ENCODE measurements at places on chromosomes 5 and 9. TPM values are rescaled to one million over a fixed set of nuclear protein-coding genes. Genes with fewer than 3 reads are reported as not detected.

Gene FOXE1
- total RNA-seq: 0.88 TPM

Gene HAVCR1
- 9.5 TPM for total RNA-seq

Gene NSUN2
- total RNA-seq: 31.4 TPM

Gene ARID3C
- total RNA-seq: 0.27 TPM

Gene CATSPER3
- not detected for total RNA-seq

Gene RNF208
- 2.3 TPM for total RNA-seq

Gene GOLGA1
- 12.9 TPM for total RNA-seq

Gene PCDHB15
- total RNA-seq: 1.8 TPM

Gene CDKN2B
- total RNA-seq: 8.5 TPM

Gene NXNL2
- 0.84 TPM for total RNA-seq

Gene ORM2
- 52.0 TPM for total RNA-seq

Gene CDKN2A
- total RNA-seq: 0.90 TPM

Gene FOXD4L6
- total RNA-seq: not detected

Gene TLR4
- total RNA-seq: 1.7 TPM

GRCh38 chr5:8288897-8289516, 420.1 kb downstream of the MTRR start:
- no peak for DNase-seq

GRCh38 chr5:169945831-169946261, 34.4 kb downstream of the INSYN2B start:
- DNase-seq: peak; percentile 58

DNA sequence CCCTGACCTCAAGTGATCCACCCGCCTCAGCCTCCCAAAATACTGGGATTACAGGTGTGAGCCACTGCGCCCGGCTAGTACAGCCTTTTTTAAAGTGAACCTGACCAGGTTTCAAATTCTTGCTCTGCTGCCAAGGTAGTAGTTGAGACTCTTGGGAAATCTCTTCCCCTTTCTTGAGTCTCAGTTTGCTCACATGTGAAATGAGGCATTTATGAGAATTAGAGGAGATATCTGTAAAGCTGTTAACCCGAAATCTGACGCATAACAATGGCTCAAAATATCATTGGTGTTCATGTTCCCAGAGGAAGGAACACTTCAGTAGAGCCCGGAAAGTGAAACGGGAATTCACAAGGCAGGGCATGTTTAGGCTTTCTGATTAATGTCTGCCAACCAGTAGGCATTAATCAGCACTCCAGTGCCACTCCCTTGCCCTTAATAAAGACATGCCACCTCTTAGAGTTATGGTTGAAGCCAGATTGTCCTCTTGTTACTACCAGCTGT, 1.5 kb downstream of the ARPC5L start:
- DNase-seq: no peak

DNA sequence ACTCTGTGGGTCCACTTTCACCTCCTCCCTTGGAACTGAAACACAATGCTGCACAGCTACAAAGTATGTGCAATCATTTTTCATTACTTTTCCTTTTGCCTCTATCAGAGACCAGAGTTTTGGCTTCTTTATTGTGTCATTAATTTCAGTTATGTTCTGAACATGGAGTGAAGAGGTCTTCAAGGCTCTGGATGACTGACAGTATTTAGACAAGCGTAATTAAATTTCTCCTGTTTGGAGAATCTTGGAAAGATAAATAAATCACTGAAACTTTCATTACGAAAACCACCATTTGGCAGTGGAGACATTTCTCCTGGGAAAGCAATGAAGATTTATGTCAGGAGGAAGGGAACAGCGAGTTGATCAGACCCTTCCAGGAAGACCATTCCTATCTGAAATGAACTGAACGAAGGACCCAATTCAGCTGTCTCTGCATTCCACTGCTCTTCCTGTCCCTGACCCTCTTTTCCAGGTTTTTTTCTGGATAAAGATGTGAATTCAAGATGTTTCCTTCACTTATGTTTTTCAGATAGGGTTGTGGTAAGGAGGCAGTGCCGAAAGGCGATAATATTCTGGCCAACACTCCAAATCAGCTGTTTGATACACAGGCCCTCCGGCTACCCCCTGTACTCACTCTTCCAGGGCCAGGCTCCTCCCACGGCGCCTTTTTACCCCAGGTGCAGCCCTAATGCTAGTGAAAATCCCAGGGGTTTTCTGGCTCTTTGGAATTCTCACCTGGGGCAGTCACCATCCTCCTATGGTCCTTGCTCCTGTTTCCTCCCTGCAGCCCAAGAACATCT, 77.2 kb upstream of the OSMR start:
- no peak for DNase-seq

DNA sequence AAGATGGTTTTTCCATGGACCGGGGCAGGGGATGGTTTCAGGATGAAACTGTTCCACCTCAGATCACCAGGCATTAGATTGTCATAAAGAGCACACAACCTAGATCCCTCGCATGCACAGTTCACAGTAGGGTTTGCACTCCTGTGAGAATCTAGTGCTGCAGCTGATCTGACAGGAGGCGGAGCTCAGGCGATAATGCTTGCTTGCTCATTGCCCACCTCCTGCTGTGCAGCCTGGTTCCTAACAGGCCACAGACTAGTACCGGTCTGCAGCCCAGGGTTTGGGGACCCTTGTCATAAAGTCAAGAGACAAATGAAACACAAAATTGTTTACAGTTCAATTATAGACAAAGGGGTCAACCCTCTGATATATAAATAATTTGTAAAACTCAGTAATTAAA, 101.7 kb downstream of the RANBP17 start:
- DNase-seq: no peak

DNA sequence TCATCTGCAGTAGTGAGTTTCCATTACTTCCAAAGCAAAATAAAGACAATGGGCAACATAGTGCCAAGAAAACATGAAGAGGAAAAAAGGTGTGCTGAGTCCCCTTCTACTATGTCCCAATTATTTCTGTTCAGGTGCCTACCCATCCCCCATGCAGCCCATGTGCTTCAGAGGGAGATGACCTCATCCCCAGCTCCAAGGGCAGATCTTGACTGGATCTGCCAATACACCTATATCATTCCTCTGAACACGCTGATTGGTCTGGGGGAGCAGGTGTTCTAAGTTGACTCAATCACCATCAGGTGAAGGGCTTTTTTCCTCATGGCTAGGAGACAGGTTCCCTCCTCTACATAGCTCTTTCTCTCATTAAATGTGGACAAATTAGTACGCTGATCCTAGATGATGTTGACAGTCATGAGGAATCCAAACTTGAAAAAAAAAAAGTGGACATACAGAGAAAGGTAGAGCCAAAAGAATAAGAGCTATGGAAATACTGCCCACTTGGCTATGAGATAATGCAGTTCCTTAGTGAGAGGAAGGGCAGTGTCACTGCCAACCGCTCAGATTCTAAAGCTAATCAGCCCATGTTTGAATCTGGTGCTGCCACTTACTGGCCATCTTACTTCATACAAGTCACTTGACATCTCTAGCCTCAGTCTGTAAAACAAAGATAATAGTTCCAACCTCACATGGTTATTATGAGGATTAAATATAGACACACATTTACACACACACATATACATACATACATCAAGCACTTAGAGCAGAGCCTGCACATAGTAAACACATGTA, 23.1 kb downstream of the PRELID2 start:
- DNase-seq: peak; percentile 41

DNA sequence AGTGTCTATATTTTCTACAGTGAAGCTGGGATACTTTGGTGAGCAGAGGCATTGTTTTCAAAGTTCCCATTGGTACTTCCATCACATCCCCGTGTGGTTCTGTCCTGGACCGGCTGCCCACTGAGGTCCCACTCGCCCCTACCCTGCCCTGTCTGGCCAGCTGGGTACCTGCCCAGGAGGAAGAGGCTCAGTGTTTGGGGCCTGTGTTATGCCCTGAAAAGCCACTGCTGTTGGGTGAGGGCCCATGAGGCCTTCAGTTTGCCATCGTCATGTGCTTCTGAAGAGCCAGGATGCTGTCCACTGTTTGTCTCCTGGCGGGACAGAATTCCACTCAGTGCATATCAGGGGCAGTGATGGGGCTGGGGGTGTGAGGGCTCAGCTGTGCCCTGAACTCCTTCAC, 2.6 kb upstream of the CEP72 start:
- DNase-seq: no peak

GRCh38 chr9:121153642-121154041, 48.0 kb downstream of the RAB14 start:
- no peak for DNase-seq

- no peak for DNase-seq
Measured at GRCh38 chr5:150341331-150341730, 16.2 kb upstream of the TCOF1 start.

DNA sequence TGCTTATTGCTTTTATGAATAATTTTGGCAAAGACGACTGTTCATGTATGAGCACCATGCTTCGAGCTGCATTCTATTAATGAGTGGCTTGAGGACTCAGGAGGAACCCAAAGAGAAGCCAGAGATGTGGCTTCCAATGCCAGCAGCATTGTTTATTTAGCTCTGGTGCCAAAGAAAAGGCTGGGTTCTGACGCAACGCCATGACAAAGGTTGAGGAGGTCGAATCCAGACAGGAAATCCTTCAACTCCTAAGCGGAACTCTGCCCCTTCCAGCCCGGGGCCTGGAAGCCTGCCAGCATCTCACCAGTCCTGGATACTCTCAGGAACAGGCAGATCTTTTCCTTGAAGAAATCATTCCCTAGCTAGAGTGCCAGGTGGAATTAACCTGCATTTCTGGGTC, 104.4 kb downstream of the ARHGAP26 start:
- DNase-seq: peak; percentile 48

GRCh38 chr5:9540791-9541190, 5.1 kb downstream of the SEMA5A start:
- DNase-seq: no peak

DNA sequence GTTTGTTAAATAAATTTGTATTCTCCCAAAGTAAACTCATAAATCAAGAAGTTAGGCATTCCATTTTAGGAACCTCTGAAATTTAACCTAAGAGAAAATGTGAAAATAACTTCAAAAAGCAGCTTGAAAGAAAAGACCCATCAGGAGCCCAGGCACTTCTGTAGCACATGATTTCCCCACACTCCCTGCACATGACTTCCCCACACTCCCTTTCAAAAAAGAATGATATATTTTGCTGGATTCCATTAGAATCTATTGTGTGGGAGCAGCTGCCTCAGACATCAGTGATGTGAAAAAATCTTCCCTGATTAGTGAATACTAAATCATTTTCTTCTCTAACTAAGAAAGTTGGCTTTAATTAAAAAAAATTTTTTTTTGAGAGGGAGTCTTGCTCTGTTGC, 83.3 kb downstream of the GLDC start:
- no peak for DNase-seq

DNA sequence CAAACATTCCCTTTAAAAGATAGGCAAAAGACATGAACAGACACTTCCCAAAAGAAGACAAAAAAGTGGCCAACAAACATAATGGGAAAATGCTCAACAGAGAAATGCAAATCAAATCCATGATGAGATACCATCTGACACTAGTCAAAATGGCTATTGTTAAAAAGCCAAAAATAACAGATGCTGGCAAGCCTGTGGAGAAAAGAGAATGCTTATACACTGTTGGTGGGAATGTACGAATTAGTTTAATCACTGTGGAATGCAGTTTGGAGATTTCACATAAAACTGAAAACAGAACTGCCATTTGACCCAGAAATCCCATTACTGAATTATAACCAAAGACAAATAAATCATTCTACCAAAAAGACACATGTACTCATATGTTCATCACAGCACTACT, 58.3 kb upstream of the WDR41 start:
- no peak for DNase-seq

GRCh38 chr5:99901972-99902371, 633.2 kb upstream of the FAM174A start:
- no peak for DNase-seq

DNA sequence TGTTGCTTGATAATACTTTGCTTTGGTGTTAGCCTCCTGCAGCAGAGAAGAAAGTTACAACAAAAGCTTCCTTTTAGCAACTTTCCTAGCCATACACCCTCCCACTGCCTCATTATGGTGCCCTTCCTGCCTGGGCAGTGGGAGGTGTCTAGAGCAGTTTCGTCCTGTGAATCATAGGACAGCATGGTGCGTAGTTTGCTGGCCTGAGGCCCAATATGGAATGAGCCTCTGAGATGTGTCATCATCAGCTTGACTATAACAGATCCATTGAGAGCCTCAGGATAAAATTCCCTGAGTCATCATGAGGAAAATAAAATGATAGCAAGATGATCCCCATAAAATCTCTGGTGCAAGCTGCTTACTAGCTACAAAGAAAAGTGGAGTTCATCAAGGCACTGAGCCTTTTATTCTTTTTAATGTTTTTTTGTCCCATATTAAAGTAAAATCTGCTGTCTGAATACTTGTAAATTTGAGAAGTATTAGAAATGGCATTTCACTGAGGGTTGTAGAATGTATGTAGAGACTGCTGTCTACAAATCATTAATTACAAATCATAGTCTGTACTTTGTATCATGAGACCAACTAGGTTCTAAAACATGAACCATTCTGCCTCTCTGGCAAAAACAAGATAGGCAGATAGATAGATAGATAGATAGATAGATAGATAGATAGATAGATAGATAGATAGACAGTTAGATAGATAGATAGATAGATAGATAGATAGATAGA, 303.0 kb upstream of the PDE4D start:
- DNase-seq: peak; percentile 42

GRCh38 chr5:2001300-2001699, 118.6 kb upstream of the IRX4 start:
- no peak for DNase-seq

GRCh38 chr5:143434261-143435209, 31.0 kb upstream of the NR3C1 start:
- DNase-seq: no peak

DNA sequence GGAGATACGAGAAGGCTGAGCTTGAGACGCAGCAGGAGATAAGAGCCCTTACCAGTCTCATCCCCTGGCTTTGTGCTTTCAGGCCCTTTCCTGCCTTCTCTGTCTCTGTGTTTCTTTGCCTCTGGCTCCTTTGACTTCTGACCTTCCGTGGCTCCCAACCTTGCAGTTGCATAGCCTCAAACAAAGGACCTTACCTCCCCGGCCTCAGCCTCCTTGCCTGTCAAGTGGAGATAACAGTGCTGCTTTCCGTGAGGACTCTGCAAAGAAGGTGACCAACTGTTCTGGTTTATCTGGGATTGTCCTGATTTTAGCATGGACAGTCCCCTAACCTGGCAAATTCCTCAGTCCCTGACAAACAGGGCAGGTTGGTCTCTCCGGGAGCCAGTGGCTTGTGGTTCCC, 287.8 kb upstream of the MVB12B start:
- DNase-seq: no peak

DNA sequence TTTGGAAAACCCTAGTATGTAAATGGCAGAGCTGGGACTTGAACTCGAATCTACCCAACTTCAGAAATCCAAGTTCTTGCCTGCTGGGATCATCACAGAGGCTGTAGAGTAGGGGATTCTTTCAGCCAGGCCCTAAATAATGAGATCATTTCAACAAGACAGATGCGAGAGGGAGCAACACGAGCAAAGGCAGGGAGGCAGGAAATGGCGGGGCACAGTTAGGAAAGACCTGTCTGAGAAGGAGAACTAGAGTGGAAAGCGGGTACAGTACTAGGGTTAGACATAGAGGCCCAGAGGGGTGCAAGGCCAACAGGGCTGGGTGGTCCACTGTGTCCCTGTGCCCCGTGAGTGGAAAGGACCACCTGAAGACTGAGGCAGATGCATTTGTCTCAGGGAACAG, 46.1 kb downstream of the MVB12B start:
- DNase-seq: no peak

GRCh38 chr9:122131401-122132001, 28.1 kb downstream of the NDUFA8 start:
- DNase-seq: peak; percentile 64

GRCh38 chr5:174078416-174078815, 32.9 kb downstream of the NSG2 start:
- no peak for DNase-seq
